Foreskin melanocyte (primary cell): ENCODE measurements at places on chromosomes 4 and X.

- peak; percentile 47 for DNase-seq
These were observed 716 bp downstream of the KIT start for GRCh38 chr4:54658252-54659093.

GRCh38 chr4:178086320-178086719 is 644.1 kb upstream of the AGA start:
- DNase-seq, result no peak

- DNase-seq, result no peak
These were observed 193.0 kb downstream of the TRIML1 start for GRCh38 chr4:188332265-188332664.

DNA sequence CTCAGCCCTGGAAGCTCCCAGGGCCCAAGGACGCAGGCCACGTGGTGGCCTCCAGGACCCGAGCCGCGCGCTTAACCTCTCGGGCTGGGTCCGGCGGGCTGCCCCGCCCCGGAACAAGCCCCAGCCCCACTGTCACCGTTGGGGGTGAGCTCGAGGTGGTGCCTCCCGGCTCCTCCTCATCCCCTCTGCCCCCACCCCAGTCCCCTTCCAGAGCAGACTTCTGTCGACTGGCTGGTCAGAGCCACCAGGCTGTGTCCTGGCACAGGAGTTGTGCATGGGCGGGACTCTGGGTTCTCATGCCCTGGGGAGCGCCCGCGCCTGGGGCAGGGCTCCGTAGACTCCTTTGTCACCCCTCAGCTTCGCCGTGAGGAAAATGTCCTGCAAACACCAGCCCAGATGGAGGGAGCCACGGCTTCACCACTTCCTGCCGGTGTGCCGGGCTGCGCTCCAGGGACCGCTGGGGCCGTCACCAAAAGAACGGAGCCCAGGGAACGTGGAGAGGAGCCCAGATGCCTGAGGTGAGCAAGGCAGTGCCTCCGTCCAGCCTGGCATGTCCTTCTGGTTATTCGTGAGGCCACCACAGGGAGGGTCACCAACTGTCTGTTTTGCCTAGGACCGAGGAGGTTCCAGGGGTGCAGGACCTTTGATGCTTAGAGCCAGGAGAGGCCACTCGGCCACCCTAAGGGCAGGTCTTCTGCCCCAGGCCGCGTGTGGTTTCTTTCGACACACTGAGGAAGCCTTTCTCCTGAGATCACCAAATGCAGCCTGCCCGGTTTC is 7.1 kb upstream of the RGS12 start:
- DNase-seq, result no peak

- DNase-seq, result no peak
These were observed 36.8 kb downstream of the BOD1L1 start for GRCh38 chr4:13590766-13591165.

DNA sequence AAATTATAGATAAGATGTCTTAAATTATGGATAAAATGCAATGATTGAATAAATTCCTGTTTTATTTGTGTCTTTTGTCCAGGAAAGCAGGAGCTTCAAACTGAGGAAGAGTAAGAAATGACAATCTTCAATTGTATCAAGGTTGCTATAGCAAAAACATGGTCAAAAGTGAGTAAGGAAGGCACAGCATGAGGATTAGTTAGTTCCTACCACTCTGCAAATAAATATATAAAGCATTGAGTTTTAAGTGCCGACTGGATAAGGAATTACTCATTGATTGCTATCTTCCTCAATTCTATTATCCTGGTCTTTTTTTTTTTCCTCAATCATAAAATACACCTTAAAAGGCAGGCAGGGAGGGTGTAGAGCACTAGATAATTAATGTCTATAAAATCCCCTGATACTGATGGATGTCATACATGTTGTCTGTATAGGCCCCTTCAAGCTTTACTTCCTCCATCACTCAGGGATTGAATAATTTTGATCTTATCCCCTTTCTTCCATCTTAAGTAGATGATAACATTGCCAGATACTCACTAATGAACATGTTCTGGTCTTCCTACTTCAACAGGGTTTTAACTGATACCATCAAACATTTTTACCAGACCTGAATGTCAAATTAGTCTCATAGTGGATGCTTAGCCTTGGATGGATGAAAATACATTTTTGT is 86.6 kb downstream of the MID1 start:
- no peak for DNase-seq

- no peak for DNase-seq
These were observed 20.4 kb upstream of the FRMPD3 start for GRCh38 chrX:107429090-107429489.

DNA sequence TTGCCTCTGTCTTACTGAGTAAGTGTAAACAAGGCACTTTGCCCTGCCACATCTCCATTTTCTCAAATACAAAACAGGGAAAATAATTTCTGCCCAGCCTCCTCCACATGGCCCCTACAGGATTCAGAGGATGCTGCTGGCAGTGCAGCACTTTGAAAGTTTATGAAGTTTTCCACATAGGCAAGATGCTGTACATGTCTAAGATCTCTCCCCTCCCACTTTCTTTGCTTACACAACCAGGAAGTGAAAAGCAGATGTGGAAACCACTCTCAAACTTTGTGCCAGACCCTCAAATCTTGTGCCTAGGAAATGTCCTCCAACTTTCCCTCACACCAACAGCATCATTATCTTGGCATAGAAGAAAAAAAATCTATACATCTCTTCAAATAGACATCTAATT is 257.0 kb upstream of the LDB2 start:
- DNase-seq, result no peak

- no peak for DNase-seq
These were observed 16.3 kb downstream of the TAF9B start for GRCh38 chrX:78123190-78123589.

DNA sequence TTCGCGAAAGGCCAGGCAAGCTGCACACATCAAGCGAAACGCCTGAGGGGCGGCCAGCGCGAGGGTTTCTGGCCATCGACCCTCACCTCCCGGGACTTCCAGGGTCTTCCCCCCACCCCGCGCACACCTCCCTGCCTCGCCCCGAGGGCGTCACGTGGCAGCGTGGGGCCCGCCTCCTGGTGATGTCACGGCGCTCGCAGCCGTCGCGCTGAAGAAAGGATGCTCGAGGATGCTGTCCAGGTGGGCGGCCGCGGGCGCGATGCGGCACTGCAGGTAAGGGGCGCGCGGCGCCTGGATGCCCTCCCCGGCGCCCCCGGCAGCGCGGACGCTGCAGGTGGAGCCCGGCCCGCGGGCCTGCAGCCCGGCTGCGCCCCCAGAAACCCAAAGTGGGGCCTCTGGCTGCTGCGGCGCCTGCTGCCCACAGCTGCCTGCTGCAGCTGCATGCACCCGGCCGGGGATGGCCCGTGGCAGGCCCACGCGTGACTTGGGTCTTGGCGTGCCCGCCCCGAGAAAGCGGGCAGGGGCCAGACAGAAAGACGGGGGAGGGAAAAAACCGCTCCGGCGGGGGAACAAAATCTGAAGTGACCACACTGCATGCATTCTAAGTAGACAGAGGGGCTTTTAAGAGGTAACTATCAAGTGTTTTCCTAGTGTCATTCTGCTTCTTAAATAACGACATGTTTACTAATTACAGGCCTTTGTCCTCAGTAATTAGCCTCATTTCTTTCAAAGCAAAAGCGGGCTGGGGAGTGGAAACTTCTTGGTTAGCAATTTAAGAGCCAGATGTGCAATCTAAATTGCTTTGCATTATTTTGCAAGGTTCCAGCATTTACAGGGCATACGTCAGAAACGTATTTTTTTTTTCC is 1.7 kb downstream of the CLCN4 start:
- DNase-seq, result no peak

DNA sequence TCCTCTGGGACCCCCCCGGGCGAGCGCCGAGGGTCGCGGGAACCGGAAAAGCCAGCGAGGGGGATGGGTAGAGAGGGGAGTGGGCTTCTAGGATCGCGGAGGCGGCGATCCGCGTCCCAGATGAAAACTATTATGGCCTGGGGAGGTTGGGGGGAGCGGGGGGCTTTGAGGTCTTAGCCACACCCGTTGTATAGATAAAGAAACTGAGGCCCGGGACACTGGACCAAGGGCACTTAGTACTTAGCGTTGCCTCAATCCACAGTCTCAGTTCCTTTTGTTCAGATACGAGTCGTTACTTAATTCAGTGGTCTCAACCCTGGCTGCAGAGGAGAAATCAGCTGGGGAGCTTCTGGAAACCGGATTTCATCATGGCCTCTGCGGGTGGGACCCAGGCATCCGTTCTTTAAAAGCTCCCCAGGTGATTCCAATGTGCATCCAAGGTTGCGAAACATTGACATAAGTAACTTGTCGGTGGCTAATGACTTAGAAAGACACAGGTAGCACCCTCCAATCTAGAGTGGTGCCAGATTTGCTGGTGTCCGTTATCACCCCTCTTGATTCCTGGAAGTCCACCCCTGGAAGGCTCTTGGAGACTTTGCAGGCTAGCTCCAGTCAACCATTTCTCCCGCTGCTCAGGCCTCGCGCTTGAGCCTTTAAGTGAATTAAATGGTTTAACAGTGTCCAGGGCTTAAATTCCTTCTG is 90.7 kb downstream of the GEMIN8 start:
- no peak for DNase-seq

DNA sequence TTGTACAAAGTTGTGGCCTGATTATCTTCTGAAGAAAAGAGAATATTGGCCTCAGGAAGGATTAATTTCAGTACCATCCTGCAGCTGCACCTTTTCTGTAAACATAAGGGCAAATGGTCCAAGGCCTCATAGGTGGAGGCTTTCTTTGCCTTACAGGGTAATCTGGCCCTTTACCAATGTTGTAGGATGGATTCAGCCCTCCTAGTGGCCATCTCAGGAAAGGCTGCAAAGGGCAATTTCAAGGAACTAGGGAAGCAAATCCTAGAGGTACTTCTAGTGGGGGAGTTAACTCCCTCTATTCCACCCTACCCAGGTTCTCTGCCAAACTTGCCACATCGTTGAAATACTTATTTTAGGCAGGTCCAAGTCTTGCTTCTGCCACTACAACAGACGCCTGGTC is 57.6 kb downstream of the UGT2B11 start:
- no peak for DNase-seq
